NCI-H524 (cell line): ENCODE measurements at places on chromosomes 7 and 10.

GRCh38 chr7:132279718-132280117, 296.6 kb downstream of the PLXNA4 start:
- no peak for DNase-seq

- DNase-seq, result no peak
Observed at GRCh38 chr7:117907049-117907640, 33.9 kb upstream of the CTTNBP2 start.

GRCh38 chr10:61897671-61898434, 3.6 kb upstream of the ARID5B start:
- peak; percentile 10 for DNase-seq

DNA sequence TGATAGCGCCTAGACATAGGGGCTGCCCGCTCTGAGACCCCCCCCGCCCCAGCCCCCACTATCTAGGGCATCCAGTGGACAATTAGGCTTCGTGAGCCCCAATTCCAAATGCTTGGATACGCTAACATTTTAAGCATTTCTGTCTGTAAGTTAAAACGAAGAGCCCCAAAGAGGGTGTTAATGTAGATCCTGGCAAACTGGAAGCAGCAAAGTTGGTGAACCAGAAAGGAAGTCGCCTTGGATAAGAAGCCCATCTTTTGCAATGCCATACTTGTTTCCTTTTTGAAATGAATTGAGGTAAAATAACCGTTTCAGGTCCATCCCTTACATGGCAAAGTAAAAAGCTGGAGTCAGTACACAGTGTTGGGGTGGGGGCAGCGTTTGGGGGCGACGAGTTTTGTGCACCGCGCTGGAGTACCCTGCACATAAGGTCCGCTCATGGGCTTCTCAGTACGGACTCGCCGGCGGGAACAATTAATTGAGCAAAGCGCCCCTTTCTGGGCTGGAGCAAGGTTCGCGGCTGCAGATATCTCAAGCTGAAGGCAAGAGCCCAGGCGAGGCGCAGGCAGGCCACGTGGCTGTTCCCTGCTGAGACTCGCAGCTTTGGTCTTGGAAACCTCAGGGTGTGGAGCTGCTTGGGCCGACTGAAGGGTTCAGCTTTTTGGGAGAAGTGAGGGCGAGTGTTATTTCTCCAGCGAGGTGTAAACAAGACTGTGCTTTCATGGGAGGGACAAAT, 1.4 kb upstream of the TWIST1 start:
- peak; percentile 5 for DNase-seq

DNA sequence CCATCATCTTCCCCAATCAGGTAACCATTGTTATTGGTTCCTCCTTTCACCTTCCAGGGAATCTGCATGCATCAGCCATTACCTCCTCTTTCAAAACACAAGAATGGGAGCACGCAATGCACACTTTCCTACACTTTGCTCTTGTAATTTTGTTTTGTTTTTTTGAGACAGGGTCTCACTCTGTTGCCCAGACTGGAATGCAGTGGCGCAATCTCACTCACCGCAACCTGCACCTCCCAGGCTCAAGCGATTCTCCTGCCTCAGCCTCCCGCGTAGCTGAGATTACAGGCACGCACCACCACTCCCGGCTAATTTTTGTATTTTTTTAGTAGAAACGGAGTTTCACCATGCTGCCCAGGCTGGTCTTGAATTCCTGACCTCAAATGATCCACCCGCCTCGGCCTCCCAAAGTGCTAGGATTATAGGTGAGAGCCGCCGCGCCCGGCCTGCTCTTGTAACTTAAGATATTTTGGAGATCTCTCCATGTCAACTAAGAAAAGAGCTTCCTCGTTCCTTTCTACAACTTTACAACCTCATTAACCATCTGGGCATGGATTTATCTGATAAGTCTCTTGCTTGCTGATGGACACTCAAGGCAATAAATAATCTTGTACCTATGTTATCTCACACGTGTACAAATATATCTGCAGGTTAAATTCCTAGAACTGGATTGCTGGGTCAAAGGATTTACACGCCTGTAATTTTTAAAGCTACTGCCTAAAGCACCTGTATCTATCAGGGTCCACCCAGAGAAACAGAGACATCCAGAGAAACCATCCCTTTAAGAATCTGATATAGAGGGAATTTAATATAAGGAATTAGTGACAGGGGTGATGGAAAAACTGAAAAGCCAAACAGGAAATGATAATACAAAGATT, 4.2 kb downstream of the CYTH3 start:
- peak; percentile 67 for DNase-seq

DNA sequence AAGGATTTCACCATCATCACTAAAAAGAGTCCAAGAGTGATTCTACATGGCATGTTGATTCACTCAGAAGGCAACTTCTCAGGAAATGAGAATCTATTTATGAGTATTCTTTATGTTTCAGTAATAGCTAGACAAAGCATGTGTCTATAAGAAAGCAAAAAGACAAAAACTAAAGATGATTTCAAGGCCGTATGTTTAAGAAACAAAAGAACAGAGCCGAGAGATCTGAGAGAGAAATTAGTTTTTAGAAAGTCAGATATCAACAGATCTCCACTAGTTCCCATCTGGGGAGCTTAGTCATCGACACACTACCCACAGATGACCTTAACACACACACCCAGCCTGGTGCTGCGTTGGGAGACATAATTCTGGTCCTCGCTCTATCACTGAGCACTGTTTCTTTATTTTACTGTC, 21.0 kb downstream of the PIP4K2A start:
- no peak for DNase-seq

- DNase-seq, result no peak
Observed at GRCh38 chr10:7968510-7969112, 85.9 kb upstream of the GATA3 start.

- no peak for DNase-seq
Observed at GRCh38 chr10:103096130-103096529, 96.9 kb downstream of the NT5C2 start.

- DNase-seq, result no peak
Observed at GRCh38 chr10:73818402-73818801, 7.0 kb upstream of the NDST2 start.

- DNase-seq, result no peak
Observed at GRCh38 chr7:43658718-43659548, 70.4 kb downstream of the COA1 start.

DNA sequence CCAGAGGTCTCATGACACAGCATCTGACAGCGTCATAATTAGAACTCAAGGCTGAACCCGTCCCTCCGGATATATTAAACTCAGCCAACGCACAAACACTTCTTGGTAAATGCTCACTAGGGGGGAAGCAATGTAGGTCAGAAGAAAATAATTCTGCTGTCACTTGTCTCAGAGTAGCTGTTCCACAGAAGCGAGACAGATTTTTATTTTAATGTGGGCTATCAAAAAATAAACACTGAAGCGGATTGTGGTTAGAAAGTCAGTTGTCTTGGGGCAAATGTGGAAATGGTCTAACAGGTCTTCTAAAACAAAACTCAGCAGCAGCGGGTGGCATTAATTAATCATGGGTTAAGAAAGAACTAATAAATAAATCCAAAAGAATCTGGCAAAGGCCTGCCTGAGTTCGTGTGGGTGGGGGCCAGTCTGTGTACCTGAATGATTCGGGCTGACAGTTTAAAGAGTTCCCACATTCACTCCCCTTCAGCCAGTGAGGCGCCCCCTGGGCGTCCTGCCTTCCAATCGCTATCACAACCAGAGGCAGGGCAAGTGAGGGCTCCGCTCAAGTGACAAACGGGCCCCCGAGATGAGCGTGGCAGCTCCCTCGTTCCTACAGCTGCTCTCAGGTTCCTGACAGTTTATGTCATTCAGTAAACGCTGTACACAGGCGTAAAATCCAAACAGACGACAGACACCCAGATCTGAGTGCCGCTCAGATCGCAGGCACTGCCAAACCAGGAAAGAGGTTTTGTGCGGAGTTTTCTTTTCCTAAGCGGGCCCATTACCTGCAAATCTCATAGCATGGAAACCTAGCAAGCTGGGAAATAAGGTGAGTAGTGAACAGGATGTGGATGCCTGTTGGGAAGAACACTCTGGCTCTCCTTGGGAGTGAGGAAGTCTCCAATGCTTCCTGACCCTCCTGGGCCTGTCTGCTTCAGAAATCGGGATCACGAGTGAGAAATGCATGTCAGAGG, 52.9 kb downstream of the NRAP start:
- no peak for DNase-seq

DNA sequence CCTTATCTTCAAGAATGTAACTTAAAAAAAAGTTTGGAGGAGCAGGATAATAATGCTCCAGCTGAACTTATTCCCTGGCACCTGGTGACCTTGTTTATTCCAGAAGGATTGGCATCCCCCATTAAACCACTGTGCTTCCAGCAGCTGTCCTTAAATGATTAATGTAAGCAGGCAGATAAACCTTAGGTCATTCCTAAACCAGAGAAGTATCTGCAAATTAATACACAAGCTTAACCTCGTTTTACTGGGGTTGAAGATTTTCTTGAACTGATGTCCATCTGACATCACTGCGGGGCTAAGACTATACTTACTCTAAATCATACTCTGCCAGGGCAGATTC, 116.1 kb upstream of the PALS2 start:
- DNase-seq, result no peak

DNA sequence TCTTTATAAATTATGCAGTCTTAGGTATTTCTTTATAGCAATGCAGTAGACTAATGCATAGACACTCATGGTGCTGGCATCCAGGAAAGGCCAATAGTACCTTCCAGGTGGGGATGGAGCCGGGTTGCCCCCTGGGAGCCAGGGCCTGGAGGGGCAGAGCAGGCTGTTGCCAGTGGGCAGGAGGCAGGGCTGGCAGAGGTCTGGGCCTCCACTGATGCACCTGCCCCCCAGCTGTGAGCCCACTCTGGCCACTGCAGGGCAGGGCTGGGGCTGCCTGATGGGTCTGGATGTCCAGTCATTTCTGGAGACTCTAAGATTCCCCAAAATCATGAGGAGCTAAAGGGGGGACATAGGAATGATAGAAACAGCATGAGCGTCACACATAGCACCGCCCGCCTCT, 66.7 kb downstream of the MICALL2 start:
- DNase-seq, result no peak

- no peak for DNase-seq
Observed at GRCh38 chr10:22742678-22743077, 28.3 kb upstream of the PIP4K2A start.

GRCh38 chr7:129017933-129018538, 36.9 kb downstream of the TNPO3 start:
- no peak for DNase-seq

- no peak for DNase-seq
Observed at GRCh38 chr10:48511066-48511874, 93.6 kb downstream of the ARHGAP22 start.

DNA sequence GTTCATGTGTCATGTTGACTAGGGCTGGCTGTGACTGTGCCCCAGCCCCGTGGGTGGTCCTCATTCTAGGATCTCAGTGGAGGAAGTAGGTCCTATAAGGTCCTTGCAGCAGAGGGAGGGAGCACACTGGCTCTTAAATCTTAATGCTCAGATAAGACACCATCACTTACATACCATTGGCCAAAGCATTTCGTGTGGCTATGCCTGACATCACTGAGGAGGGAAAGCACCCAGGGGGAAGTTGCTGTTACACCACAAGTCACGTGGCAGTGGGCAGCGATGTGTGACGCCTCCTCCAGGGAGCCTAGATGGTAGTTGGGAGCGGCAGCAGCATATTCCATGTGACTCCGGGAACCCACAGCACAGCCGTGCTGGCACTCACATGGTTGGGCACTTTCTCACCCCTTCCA, 224.7 kb upstream of the SH2B2 start:
- DNase-seq, result no peak

- no peak for DNase-seq
Observed at GRCh38 chr7:8386926-8387550, 46.4 kb upstream of the NXPH1 start.

DNA sequence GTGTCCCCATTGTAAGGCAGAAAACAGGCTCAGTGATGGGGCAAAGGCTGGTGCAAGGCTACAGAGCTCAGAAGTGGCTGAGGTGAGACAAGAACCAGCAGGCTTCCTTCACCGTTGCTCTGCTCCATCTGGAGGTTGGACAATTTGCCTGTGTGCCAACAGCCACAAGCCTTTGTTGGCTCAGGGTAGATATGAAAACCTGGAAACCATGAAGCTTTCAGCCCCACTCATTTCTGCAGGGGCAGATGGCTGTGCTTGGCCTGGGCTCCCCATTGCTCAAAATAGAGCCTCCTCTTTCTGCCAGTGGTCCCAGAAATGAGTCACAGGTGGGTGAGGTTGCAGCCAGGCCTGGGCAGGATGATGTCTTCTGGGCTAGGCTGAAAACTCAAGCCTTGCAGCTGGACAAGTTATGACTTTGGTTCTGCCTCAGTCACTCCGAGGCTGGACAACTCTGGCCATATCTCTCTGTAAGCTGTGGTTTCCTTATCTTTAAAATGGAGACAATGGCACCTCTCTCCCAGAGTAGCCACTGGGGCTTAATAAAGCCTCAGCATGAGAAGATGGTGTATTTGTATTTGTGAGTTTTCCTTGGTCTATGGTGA, 12.2 kb upstream of the ZNF273 start:
- DNase-seq, result no peak

- DNase-seq, result no peak
Observed at GRCh38 chr10:6722616-6723004, 142.5 kb upstream of the PRKCQ start.

DNA sequence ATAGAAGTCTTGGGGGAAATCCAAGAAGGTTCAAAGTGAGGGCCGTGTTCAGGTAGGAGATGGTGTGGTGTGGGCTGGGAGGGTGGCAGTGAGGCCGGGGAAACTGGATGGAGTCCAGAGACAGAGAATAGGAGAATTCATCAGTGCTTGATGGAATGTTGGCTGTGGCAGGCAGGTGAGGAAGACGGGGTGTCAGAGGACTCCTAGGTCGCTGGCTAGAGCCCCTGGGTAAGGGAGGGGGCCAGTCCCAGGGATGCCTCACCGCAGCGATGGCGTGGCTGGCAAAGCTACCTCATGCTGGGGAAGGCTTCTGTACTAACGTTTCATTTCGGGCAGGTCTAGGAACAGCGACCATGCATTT, 373.0 kb downstream of the RPS24 start:
- DNase-seq, result no peak

DNA sequence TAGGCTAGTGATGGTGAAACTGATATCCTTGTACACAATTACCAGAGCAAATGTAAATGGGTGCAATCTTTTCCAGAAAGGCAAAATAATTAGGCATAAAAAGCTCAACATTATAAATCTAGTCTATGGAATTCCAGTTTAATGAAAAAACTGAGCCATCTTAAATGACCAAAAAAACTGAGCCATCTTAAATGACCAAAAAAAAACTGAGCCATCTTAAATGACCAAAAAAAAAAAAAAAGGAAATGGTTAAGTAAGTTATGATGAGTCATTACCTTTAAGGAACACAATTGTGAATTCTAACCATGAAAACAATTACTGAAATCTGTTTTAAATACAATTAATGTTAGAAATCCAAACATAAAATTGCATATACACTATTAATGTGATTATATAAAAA, 25.3 kb downstream of the USP6NL start:
- DNase-seq, result no peak

DNA sequence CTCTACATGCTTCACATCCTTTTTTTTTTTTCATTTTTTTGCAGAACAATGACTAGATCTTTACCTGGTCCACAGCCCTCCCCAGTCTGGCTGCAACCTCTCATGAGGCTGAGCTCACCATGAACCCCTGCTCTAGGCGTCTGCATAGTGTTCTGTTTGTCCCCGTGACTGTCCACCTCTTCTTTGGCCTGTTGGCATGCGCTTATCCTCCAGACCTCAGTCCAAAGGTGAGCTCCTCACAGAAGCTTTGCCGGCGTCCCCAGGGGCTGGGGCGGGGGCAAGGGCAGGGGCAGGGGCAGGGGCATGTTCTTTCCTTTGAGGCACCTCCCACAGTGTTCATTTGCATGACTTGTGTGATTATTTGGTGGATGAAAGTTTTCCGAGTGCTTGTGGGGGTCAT, 218.4 kb upstream of the ZNF32 start:
- no peak for DNase-seq

GRCh38 chr7:26376175-26376917, 84.7 kb downstream of the SNX10 start:
- peak; percentile 68 for DNase-seq
